ENCODE measurements at places on chromosomes 1 and 21.

GRCh38 chr1:203480525-203481084 is 5.0 kb downstream of the PRELP start:
- peak; percentile 11 for DNase-seq

- DNase-seq: no peak
Observed at GRCh38 chr1:184970691-184971161, 3.6 kb downstream of the NIBAN1 start.

GRCh38 chr1:197464044-197464443 is 196.0 kb downstream of the CRB1 start:
- DNase-seq: no peak

GRCh38 chr1:87922885-87923284 is 594.2 kb downstream of the LMO4 start:
- DNase-seq: no peak

DNA sequence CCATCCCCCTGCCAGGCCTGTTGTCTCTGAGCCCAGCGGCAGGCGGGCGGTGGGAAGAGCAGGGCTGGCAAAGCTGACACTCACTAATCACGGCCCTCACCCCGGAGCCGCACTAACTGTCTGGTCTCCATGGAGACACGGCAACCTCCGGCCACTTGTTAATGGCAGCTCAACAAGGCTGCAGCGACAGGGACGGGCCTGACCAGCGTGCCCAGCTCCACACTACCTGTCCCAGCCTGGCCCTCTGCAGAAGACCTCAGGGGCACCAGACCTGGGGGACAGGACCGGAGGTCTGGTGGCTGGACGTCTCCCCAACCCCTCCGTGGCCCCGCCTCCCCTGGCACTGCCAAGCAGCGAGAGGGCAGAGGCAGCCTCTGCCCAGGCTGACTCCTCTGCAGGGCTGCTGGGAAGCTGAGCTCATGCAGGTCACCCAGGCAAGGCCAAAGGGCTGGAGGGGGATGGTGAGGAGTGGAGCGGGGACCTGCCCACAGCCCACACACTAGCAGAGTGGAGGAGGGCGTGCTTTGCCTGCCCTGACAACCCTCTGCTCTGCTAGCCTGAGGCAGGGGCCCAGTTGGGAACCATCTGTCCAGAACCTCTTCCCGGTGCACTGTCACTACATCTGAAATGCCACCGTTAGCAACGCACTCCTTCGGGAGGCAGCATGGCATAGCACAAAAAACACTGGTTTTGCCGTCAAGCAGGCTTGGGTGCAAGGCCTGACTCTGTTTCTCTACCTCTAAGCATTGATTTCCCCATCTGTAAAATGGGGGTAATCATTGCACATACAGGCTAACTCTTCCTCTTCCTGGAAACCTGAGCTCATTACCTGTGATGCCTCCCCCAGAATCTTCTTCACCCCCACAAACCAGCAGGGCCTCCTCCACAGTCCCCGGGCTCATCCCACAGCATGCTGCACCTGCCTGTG is 29.6 kb upstream of the WASF2 start:
- DNase-seq: no peak

All from stimulated activated CD4-positive, alpha-beta T cell treated with anti-CD3 and anti-CD28 coated beads, Interleukin-1b, Interleukin-23, amount 100 ng/mL, for 1 hour (primary cell).